Stimulated activated CD8-positive, alpha-beta memory T cell treated with anti-CD3 and anti-CD28 coated beads, Interleukin-7, amount 100 ng/mL, for 24 hours (primary cell): ENCODE measurements at places on chromosomes 2 and 18.

DNA sequence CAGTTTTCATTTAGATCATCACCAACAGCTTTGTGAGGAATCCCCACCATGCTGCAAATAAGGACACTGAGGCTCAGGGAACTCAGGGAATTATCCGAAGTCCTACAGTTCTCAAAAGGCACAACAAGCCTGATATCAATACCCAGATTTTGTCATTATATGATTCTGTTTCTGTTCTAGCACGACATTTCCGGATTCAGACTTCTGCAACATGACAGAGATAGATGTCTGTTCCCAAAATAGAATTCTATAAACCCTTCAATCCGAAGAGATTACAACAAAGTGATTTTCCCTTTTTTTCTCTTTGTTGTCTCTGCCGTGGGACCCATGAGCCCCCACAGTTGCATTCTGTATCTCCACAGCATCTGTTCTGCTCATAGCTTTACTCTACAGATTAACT is 72.0 kb downstream of the DOCK10 start:
- no peak for DNase-seq

GRCh38 chr2:149017116-149017985 is 21.1 kb upstream of the LYPD6B start:
- DNase-seq = peak; percentile 54

DNA sequence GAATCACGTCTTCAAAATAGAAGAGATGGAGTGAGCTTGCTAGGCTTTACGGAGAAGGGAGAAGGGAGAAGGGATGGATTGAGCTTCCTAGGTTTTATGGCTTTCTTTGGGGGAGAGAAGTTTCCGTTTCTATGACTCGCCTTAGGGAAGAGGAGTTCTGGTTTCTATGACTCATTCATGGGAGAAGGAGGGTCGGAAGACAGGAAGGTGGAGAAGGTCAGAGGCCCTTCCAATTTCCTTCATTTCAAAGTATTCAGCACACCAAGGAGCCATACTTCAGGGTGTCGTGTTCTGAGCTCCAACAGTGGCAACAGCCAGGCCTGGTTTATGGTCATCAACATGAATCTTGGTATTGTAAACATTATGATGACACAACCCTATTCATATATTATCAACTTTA is 284.7 kb upstream of the VWC2L start:
- DNase-seq = no peak

- DNase-seq = no peak
Measured at GRCh38 chr2:207108440-207108839, 57.3 kb downstream of the KLF7 start.

DNA sequence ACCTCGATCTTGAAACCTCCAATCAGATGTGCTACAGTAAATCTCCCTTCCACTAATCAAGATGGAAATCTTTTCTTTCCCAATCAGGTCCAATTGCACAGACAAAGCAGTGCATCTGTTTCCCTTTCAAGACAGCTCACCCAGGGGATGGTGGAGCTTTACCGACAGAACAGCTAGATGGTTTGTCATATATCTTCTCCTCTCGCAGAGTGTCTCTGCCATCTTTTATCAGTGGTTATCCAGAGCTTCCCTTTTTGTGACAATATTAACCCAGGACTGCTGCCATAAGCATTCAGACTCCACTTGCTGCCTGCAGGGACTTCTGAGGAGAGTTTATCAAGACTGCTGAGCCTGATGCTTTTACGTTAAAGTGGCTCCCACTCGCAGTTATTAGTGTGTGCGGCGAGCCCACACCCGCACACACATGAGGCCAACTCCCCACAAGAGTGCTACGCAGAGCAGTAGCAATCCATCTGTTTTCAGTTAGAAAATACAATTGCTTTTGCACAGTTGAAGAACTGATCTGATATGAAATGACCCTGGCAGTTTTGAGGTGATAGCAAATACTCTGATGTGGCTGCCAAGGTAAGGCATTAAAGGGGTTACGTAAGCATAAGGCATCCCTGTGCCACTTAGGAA is 398.9 kb downstream of the NCKAP5 start:
- DNase-seq = no peak

DNA sequence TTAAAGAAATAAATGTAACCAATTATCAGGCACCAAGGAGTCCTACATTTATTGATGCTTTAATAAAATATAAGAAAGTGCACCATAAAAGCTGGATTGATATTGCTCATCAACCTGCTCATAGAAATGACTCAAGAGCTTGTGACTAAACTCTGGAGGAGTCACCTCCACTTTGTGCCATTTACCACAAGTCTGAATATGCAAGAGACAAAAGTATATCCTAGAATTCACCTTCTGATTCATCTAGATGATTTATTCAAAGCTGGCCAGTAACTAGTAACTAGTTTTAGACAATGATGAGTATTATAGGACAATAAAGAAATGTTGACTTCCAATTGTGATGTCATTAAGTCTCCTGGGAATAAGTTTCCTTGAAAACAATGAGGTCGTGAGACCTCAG is 146.0 kb upstream of the SOX11 start:
- DNase-seq = no peak

GRCh38 chr2:230269715-230270114 is 44.2 kb downstream of the SP140 start:
- no peak for DNase-seq

- peak; percentile 36 for DNase-seq
Measured at GRCh38 chr2:119702918-119703401, 24.0 kb downstream of the TMEM177 start.

DNA sequence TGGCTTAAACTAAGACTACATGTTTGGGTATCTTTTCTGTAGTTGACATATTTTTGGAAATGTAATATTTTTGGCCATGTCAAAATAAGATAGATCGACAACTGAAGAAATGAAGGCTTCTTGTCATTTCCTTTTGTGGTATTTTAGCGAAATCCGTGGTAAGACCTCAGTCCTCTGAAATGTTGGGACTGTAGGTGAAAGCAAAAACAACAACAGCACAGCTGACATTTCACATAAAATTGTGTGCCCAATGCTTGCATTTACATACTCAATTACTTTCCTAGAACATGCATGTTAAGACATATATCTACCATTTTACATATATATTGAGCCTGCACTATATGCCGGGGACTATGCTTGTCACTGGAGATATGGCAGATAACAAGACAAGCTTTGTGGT is 50.2 kb downstream of the SPP2 start:
- DNase-seq = no peak

- DNase-seq = no peak
Measured at GRCh38 chr2:110877031-110877827, 144.9 kb downstream of the ACOXL start.

- no peak for DNase-seq
Measured at GRCh38 chr2:241658296-241658695, 20.8 kb downstream of the ATG4B start.

GRCh38 chr18:47100212-47100831 is 50.0 kb downstream of the HDHD2 start:
- DNase-seq = peak; percentile 28

DNA sequence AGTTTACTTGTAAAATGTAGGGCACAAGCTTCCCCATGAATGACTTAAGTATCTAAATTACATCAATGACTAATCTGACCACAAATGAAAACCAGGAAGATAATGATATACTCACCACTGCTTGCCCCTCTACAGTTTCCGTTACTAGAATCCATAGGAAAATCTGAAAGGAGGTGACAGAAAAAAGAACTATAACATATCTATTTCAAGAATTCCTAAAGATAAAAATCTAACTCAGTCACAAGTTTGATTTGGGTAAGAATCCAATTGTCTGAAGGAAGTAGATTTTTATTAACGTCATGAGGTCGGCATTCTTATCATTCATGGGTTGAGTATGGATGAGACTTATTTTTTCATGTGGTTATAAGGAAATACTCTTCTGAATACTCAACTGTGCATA is 7.8 kb downstream of the FRZB start:
- no peak for DNase-seq

GRCh38 chr18:76564655-76565237 is 69.7 kb upstream of the ZNF516 start:
- DNase-seq = no peak

DNA sequence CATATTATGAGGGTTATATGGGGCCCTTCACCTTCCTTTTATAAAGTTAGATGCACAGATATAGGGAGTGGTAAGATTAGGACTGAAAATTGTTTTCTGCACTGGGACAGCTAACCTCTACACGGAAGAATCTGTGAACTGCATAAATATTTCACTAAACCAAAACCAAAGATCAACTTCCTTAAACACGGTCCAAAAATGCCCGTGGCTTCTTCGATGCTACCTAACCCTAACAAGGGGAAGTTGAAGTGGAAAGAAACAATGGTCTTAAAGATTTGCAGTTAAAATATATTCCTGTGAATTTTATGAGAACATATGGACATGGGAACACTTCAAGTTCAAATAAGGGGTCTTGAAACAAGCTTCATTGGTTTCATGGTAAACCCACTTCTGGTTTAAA is 33.3 kb upstream of the PAX3 start:
- no peak for DNase-seq

DNA sequence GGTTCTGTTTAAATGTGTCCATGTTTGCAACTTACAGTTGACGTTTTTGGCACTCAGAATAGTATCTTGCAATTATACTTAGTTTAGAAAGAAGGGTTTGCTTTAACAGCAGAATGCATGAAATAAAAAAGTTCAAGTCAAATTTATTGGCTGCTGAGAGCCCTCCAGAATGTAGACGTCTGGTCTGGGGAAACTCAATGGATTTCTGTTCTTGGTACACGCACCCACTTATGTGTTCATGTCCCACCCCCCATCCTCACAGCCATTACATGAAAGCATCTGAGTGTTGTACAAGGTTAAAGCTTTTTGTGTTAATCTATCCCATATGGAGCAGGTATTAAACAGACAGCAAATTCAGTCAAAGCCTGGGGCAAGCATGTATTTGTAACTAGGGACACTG is 219.5 kb downstream of the SOX11 start:
- DNase-seq = no peak

DNA sequence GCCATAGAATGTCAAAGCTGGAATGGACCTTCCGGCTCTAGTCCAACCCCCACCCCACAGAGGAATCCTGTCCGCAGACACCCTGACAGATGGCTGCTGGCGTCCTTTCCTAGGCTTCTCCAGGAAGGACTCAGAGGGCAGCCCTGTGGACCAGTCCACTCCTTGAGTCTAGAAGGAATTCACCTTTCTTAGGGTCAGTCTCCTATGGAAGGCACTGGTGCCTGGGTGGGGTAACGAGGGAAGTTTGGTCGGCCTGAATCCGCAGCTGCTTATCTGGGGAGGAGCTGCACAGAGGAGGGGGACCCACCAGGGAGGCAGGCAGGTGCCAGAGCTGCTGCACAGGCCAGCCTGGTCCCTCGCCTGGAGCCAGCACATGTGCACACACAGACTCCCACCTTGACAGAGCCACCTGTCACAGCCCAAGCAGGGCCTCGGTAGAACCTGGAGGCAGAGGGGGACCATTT is 2.5 kb downstream of the DNMT3A start:
- DNase-seq = no peak

- no peak for DNase-seq
Measured at GRCh38 chr2:58479535-58480140, 238.5 kb upstream of the FANCL start.

DNA sequence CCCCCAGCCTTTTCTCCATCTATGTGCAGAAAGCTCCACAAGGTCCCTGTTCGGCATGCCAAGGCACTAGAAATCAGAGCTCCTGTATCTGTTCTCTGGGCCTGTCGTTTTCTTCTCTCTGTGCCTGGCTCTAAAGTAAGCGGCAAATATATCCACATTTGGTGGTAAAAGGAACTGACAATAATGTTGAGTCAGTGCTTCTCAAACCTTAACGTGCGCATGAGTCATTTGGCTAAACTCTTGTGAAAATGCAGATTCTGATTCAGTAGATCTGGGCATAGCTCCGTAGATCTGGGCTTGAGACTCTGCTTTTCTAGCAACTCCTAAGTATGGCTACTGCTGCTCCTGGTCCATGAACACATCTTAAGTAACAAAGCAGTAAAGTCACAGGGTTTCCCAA is 16.5 kb upstream of the ACSL3 start:
- no peak for DNase-seq

GRCh38 chr2:197215748-197216360 is 94.7 kb downstream of the ANKRD44 start:
- DNase-seq = no peak

- DNase-seq = no peak
Measured at GRCh38 chr2:23836971-23837565, 89.9 kb downstream of the ATAD2B start.

DNA sequence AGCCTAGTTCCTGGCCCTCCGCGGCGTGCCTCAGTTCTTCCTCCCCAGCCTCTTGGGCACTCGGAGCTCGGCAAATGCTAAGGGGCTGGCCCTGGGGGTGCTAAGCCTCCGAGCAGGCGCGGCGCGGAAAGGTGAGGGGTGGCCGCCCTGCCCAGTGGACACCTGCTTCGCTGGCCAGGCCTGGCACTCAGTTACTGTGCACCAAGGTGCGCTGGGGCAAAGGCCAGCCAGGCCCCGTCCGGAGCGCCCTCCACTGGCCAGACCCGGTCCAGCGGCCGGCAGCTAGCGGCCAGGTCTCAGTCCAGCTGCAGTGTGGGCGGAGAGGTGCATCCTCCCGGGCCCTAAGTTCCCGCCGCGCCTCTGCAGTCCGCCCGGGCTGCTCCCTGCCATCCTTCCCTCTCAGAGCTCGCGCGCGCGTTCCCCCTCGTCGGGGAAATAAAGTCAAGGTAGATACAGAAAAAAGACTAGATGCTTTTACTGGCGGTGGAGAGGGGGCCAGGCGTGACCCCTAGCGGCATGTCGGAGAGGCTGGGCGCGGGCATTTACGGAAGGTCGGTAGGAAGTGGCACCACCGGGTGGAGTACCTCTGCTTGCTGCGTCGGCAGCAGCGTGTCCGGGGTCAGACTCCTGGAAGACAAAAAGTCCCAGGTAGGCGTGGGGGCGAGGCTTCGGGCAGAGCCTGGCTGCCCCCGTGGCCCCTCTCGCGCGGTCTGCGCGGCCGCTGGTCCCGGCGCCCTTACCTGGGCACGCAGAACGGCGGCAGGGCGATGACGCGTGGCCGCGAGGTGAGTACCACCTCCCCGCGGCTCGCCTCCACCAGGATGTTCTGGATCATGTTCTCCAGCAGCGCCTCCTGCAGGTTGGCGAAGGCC is 9.4 kb upstream of the CRYBA2 start:
- no peak for DNase-seq

- DNase-seq = no peak
Measured at GRCh38 chr2:156687715-156688114, 251.5 kb downstream of the GPD2 start.

- DNase-seq = no peak
Measured at GRCh38 chr18:42756214-42756613, 359.3 kb downstream of the RIT2 start.

- DNase-seq = no peak
Measured at GRCh38 chr2:238127165-238128060, 11.1 kb upstream of the KLHL30 start.
